ENCODE measurements at places on chromosomes 2 and 18. TPM values are rescaled to one million over a fixed set of nuclear protein-coding genes. Genes with fewer than 3 reads are reported as not detected.

DNA sequence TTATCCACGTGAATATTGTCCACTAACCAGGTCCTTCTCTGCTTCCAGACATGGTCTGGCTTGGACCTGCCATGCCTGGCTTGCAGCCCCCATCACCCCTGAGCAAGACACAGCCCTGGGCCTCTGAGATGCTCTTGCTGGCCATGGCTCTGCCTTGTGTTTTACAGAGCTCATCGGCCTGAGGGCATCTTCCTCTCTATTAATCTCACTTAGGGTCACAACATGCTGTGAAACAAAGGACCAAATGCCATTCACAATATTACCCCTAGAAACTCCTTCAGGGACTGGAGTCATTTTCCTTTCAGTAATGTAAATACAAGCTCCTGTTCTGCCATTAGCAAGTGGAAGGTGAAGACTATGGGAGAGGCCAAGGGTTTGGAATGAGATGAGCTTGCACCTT, 6.8 kb upstream of the TPO start:
- no peak for DNase-seq

GRCh38 chr2:72278046-72278445, 130.4 kb upstream of the CYP26B1 start:
- DNase-seq: no peak

GRCh38 chr2:189530965-189531637, 49.5 kb downstream of the SLC40A1 start:
- DNase-seq: no peak

GRCh38 chr2:67825476-67825875, 237.3 kb downstream of the C1D start:
- DNase-seq: no peak

DNA sequence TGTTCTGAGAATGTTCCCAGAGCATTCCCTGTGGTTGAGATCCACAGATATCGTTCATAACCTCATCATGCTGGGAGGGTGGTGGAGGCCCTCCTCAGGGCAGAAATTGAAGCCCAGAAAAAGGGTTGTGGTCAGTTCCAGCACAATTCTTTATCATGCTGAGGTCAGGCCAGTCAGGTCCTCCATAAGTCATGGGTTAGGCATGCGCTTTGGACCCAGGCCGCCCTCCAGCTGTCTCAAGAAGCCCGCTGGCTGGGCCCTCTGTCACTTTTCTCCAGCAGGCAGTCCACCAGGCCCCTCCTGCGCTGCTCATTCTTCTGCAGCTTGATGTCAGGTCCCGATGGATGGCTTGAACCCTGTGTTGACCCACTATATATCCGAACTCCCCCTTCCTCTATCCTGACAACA, 151.1 kb upstream of the NT5C1B start:
- DNase-seq: peak; percentile 79

DNA sequence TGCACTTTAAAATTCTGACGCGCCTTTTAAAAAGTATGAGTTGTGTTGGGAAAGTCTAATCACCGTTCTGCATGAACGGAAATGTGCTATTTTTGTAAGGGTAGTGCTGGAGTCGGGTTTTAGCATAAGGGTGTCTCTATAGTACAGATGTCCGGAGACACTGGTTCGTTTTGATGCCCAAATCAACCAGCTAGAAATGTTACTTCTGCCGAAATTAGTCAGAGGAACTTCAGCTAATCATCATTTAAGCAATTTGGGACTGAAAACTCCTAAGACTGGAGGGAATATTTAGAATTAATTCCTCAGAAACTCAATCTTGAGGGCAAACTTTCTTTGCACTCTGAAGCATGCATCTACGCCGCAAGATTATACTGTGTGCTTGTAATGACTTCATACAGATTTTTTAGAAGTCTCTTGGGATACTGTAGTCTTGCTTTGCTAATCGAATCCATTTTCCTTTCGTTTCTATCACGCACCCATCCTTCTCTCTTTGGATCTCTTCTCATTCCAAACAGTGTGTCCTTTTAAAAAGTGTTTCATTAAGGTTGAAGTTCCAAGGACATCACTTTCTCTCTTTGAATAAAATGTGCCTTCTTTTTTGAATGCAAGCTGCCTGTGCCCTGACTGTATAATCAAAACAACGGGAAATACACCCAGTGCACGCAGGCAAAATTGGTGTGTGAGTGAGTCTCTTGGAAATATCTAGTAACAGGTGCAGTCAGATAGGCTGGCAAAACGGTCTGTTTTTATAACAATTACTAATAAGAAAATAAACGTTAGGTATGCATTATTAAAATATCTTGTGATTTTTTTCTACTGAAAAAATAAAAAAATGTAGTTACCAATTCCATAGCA, 270.9 kb upstream of the TCF4 start:
- DNase-seq: no peak

DNA sequence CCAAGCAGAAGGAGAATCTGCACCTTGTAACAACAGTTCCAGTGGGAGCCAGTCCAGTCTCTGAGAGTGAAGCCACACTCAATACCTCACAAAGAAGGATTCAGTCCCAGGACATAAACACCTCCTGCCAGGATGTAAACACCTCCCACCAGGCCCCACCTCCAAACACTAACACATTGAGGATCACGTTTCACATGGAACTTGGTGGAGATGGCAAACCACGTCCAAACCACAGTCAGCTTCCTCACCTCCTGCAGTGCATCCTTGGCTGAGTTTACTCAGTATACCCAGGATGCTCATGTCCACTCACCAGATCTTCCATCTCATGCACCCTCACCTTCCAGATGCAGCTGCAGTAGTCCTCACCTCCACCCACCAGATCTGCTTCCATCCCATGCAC, 37.8 kb upstream of the TMEM18 start:
- DNase-seq: no peak

DNA sequence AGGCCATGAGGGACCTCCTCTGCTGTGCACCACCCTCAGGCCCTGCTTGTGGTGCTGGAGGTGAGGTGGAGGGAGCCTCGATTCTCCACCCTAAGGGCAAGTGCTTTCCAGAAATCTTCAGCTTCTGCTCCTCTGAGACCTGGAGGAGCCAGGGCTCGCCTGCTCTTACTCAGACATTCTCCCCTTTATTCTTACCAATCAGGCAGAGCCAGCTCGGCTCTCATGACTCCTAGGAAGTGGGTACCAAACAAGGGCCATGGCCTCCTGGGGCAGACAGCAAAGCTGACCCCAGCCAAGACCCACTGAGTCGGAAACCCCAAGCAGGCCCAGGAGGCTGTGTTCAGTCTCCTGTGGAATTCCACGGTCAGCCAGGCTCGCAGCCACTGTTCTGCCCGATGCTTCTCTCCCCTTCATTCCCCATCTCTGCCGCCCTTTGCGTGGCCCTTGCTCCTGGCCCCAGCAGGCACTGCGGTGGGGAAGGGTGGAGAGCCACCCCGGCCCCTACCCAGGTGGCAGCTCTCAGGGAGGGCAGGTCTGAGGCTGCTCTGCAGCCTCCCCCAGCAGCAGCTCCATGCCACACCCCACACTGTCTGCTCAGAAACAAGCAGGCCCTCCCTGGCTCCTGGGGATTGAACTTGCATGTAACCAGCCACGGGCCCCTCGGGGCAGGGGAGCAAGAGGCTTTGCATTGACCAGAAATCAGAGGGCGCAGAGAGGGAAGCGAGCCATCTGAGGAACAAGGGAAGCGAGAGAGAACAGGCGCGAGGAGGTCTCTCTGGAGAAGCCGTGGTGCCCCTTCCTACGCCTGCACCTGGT, 24.0 kb downstream of the HS1BP3 start:
- peak; percentile 36 for DNase-seq

DNA sequence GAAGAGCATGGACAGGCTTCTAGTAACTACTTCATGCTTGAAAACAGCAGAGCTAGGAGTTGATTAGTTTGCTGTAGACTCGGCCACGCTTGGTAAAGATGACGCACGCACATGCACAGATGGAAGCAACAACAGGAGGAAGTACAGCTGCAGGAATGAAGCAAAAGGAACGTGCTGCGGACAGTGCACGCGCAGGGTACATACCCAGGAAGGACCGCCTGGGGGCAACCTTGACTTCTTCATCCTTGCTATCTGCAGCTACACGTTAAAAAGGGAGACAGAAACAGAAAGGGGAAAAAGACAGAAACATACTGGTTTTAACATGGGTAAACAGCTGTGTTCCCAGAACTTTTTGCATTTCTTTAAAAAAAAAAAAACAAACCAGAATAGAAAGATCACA, 17.7 kb downstream of the SLC66A2 start:
- DNase-seq: peak; percentile 74

- DNase-seq: no peak
Observed at GRCh38 chr18:77069931-77070330, 62.7 kb downstream of the MBP start.

GRCh38 chr18:80234398-80234797, 12.9 kb downstream of the PARD6G start:
- no peak for DNase-seq

ACMSD gene
- not detected for total RNA-seq

TUBA3E gene
- not detected for total RNA-seq

All from aorta (tissue), 5 donors.